Amniotic stem cell (primary cell): ENCODE measurements at places on chromosomes 13 and 19.

DNA sequence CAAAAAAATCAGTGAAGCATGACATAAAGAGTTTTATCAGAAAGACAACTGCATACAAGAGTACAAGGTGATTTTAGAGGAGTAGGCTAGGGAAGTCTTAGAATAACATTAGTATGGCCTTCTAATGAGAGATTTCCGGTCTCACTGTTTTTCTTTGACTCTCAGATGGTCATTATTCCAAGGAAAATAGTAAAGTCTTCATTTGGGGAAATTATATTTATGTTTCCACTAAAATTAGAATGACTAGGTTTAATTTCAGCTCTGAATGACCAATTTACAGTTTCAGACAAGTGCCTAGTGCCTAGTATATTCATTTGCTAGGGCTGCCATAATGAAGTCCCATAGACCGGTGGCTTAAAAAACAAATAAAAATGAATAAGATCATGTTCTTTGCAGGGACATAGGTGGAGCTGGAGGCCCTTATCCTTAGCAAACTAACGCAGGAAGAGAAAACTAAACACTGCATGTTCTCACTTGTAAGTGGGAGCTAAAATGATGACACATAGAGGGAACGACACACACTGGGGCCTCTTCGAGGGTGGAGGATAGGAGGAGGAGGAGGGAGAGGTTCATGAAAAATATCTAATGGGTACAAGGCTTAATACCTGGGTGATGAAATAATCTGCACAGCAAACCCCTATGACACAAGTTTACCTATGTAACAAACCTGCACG lies 303.1 kb downstream of the PCDH9 start:
- DNase-seq: no peak

GRCh38 chr13:76106763-76107162 lies 470.6 kb downstream of the LMO7 start:
- no peak for DNase-seq

DNA sequence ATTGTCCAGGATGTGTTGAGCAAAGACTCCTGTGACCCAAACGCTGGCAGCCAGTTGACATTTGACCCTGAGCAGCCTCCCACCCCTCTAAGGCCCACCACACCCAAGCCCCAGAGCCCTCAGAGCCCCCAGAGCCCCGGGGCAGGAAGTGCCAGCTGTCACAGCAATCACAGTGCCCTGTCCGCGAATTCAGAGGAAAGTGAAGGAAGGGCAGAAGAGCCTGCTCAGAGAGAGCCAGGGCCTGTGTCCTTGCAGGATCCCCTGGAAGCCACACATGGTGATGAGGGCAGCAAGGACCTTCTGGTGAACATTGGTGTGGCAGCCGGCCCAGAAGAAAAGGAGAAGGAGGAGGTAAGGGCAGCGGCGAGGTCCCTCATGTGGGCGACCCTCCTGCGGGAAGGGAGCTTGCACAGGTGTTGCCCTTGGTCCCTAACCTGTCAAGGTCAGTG lies 63.7 kb downstream of the SPATA13 start:
- no peak for DNase-seq

DNA sequence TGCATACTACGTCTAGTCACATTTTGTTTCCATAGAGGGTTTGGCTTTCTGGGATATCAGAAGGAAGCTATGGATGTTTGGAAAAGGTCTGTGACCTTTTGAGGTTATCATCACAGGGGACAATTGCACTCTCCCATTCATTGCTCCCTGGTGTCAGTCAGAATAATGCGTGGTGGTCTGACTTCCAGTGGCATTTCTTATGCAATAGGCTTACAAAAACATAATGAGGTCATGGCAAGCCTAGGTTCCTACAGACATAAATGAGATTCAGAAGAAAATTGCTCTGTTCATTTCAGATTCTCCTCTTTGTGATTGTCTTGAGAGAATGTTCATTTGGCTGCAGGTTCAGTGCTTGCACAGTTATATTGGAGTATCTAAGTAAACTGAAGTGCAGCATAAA lies 54.6 kb downstream of the ARHGAP35 start:
- no peak for DNase-seq

GRCh38 chr13:45799451-45799850 lies 52.1 kb downstream of the SIAH3 start:
- DNase-seq: no peak

GRCh38 chr13:73466561-73466960 lies 407.8 kb downstream of the KLF5 start:
- DNase-seq: no peak

DNA sequence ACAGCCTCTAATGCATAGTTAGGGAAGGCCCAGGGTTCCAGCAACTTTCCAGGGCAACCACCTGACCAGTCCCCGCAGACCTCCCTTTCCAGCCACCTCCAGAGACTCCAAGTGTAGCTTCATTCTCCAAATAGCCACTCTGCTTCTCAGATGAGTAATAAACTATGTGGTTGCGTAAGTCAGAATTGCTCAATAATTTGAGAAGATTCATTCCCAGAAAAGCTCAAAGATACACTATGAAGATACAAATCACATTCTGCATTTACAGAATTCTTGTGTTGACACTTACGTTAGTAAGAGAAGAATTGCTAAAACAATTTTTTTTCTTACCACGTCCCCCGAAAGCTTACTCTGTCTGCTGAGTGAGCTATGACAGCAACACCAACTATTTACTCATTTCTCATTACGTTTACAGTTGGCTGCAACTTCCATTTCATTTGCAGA lies 8.2 kb upstream of the LATS2 start:
- peak; percentile 77 for DNase-seq

DNA sequence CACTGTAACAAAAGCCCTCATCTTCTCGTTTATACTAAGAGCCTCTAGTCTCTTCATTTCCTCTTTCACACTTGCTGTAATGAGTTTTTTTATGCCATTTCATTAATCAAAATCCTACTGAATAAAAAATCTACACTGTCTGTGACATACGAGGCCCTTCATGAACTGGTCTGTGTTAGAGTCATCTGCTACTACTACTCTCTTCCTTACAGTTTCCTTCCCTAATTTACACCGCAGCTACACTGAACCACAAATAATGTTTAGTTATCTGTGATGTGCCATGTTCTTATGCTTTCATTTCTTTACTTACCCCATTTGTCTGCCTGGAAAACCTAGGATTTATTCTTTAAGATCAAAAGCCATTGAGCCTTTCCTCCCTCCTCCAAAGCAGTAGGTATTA lies 16.0 kb downstream of the UFM1 start:
- DNase-seq: no peak

GRCh38 chr13:109548374-109548773 lies 238.0 kb downstream of the IRS2 start:
- DNase-seq: no peak

- DNase-seq: no peak
Measured at GRCh38 chr13:109698779-109699178, 87.6 kb downstream of the IRS2 start.

DNA sequence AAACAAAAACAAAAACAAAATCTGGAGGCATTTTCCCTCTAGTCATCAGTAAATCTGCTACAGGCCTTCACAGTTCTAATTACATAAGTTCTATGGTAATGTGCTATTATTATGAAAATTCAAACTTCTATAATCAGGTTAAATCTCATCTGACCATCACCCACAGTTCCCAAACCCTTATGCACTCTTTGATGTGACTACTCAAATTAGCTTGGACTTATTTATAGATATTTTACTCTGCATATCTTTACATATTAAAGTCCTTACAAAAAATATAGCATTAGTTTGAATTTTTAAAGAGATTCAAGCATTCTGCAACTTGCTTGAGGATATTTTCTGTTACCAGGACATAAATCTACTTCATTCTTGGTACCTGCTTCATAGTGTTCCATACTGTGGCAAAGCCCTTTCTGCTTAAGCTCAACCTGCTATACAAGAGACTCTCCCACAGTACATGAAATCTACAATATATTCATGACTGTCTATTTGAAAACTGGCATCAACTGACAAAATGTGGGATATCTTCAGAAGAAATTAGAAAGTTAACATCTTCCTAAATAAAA lies 22.9 kb downstream of the SMAD9 start:
- no peak for DNase-seq

GRCh38 chr13:77150651-77151050 lies 123.7 kb upstream of the FBXL3 start:
- DNase-seq: no peak

GRCh38 chr19:54463531-54464043 lies at the start of gene LENG9:
Gene LENG9, minus strand, starts transcription at chr19:54463778. Its CDS starts 252 bp downstream, at chr19:54463526.
- peak; percentile 99 for DNase-seq
